CD4-positive, alpha-beta T cell treated with Interleukin-6 for 4 hours (primary cell): ENCODE measurements at places on chromosomes 7 and 10.
A peak's percentile ranks its signal among the peaks of the same experiment; 100 is the strongest.

- no peak for DNase-seq
These were observed 555.0 kb downstream of the INHBA start for GRCh38 chr7:41147606-41148485.

DNA sequence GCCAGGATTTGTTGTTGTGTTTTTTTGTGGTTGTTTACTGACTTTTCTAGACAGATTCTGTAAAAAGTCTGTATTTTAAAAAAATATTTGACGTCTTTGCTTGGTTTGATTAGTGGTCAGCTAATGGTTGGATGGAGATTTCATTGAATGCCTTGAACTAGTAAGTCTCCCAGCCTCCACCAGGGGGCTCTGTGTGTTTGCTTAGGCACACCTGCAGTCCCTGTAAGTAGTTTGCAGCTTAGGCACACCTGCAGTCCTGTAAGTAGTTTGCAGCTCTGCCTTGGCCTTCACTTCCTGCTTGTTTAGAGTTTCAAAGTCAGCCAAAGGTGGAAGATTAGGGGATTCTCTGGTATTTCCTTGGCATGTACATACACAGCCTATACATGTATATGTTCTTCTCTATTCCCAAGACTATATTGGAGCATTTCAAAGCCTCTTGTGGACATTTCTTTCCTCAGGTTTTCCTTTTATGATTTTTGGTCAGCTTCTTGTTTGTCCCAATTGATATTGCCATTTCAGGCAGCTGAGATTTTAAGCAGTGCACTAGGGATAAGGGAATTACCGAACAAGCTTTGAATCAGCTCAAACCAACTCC, 101.6 kb downstream of the CCSER2 start:
- DNase-seq = peak; percentile 70

GRCh38 chr7:471191-471865, 48.3 kb downstream of the PDGFA start:
- no peak for DNase-seq

DNA sequence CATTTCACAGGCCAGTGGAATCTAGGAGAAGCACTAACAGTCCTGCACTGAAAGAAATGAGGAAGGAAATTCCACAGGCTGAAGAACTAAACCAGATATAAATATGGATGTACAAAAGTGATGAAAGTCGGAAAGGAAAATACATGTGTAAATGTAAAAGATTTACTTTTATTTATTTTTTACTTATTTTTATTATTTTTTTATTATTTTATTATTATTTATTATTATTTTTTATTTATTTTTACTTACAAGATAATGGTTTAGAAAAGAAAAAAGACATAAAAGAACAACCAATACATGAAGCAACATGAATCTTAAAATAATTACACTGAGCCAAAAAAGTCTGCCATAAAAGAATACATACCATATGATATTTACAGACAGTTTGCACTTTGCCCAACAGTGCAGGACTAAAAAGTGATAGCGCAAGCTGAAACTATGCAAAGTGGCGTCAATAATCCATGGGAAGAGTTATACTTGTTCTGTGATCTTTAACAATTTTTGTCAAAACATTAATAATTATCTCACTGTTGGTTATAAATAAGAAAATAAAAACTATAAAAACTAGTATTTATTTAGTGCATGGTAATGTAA, 317.8 kb upstream of the MKI67 start:
- no peak for DNase-seq

DNA sequence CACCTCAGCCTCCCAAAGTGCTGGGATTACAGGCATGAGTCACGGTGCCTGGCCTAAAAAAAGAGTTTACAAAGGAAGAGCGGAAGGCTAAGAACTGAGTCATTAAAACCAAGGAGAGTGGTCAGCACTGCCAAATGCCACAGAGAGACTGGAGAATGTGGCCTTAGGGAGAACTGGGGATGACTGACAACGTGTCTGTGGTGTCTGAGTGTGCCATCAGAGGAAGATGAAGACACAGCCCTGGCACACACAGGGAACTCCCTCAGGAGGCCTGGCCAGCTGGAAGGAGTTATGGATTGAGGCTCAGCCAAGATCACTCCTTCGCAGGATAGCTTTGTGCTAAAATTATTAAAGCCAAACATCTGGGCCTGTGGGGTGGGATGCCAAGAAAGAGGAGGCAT, 3.9 kb upstream of the INA start:
- no peak for DNase-seq

DNA sequence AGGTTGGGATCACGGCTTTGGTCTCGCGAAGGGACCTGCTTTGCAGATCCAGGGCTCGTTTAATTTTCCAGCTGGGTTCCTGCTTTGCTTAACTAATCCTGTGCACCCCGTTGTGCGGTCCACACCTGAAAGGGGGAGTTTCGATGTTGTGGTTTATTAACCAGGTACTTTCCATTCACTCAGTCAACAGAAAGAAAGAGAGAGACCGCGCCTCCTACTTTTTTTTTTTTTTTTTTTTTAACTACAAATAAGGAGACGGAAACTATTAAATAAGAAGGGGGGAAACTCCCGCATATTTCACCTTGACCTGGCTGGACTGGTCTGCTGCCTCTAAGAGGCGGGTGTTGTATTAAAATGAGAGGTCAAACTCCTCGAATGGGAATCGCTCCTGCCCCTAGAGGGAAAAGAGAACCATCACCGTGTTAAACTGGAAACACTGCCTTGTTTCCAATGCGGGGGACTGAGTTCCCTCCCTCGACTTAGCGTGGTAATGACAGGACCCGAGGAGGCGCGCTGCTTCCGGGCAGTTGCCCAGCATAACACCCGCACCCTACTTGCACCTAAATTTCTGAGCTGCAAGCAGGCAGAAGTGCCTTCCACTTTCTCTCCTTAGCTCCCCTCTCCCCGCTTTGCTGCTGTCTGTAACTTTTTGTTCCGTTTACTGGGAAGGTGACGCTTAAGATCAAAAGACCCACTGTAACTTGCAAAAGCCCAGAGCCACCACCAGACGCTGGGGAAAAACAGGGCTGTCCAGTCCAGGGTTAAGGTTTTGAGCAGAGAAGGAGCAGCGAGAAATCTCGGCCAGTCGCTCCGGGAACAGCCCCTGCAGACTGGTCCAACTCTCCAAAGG, 1.1 kb upstream of the ITGB8 start:
- DNase-seq = no peak

DNA sequence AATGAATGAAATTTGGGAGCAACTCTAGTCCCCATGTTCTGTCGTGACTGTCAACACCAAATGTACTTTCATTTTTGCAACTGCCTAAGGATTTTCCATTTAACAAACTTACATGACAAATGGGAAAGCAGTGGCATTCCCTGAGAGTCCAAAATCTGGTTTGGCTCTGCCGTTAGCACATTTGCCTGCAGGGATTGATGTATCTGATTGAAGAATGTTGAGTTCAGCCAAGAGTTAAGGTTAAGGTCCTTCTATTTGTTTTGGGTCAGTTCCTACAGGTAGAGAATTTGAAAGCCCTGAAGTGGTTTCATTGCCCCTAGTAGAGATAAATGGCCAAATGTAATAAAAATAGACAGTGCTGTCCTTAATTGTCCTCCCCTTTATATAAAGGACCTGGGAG, 406.5 kb upstream of the GALNT17 start:
- no peak for DNase-seq

- DNase-seq = no peak
These were observed 15.8 kb downstream of the MACC1 start for GRCh38 chr7:20201380-20201779.

- DNase-seq = no peak
These were observed 41.9 kb downstream of the DGKI start for GRCh38 chr7:137804836-137805235.

GRCh38 chr7:158443688-158444483, 143.7 kb downstream of the PTPRN2 start:
- no peak for DNase-seq

DNA sequence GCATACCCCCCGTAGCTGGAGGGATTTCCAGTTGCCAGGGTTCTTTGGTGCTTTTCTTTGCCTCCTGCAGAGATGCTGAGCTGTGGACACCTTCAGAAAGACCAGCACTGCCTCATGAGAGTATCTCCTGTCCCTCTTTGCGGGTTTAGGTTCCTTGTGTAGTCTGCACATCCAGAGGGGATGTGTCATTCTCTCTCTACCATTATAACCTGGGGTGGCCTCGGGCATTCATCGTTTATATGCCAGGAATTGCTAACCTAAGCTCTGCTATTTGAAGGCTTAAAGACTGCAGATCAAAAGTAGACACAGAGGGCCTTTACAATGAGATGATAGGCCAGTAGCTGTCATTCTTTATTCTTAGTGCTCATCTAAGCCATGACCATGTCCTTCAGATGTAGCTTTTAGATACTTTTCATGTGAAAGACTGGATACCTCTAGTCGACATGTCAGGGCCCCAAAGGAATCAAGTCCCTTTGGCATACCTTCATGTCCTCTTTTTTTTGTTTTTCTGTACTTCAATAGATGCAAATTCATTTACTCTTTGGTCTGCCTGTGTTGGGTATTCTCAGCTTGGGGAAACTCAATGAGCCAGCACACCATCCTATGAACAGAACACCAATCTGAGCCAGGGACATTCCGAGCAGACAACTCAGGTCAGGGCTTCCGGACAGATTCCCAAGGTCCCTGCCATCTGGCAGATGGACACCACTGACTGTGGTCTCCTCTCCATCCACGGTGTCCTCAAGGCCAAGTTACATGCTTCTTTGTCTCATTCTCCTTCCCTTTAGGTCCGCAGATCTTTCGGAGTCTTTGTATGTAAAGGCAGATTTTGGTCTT, 129.3 kb downstream of the NRF1 start:
- DNase-seq = no peak

GRCh38 chr10:120727001-120727400, 124.2 kb upstream of the WDR11 start:
- no peak for DNase-seq

- DNase-seq = no peak
These were observed 81.8 kb downstream of the THSD7A start for GRCh38 chr7:11750191-11750590.

DNA sequence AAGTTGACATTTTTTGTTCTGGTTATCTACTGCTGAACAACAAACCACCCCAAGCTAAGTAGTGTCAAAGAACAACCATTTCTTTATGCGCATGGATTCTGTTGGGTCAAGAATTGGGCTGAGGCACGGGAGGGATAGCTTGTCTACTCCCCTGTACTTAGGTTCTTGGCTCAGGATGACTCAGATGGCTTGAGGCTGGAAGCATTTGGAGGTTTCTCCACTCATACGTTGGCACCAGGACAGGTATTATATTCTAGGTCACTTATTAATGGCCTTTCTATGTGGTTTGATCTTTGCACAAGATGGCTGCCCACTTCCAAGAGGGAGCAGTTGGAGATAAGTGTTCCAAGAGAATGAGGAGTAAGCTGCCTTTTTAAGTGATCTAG, 11.8 kb upstream of the TFAM start:
- no peak for DNase-seq

GRCh38 chr10:48792687-48793096, 108.0 kb downstream of the WDFY4 start:
- DNase-seq = no peak

GRCh38 chr7:13790611-13791010, 198.9 kb downstream of the ETV1 start:
- DNase-seq = no peak

DNA sequence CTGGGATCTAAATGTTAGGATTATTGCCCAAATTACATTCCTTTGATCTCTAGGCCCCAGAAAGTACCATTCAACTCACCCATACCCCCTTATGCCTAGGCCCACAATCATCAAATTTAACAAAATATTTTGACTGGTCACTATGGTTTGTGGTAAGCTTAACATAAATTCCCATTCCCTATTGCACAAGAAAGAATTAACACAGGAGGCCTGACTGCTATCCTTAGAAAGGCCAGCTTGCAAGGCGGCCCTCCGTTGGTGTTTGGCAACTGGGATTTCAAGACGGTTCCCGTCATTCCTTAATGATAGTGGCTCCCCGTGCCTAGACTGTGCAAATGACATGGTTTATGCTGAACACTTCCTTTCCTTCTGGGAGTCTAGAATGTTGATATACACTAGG, 29.6 kb downstream of the ARHGAP21 start:
- no peak for DNase-seq

- no peak for DNase-seq
These were observed 123.8 kb downstream of the DIP2C start for GRCh38 chr10:565676-566075.

GRCh38 chr10:117221156-117221711, 19.7 kb upstream of the SLC18A2 start:
- DNase-seq = no peak

DNA sequence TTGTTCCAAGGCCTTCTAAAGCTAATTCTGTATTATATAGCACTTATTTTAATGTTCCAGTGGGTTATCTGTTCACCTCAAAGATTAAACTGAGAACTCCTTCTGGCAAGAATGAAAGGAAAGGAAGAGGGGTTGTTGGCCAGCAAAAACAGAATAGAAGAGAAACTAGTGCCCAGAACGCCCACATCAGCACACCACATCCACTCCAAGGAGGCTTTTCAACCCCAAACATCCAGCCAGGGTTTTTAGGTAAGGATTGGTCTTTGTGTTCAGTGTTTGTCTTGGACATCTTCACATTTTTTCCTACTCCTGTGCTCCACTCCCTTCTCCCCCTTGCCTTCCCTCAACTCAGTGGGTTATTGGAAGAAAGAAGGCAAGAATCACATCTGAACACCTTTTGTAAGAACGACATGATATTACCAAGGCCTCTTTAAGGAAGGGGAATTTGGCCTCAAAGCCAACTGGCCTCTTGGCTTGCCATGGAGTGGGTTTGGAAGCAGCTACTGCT, 55.8 kb downstream of the BICC1 start:
- no peak for DNase-seq

DNA sequence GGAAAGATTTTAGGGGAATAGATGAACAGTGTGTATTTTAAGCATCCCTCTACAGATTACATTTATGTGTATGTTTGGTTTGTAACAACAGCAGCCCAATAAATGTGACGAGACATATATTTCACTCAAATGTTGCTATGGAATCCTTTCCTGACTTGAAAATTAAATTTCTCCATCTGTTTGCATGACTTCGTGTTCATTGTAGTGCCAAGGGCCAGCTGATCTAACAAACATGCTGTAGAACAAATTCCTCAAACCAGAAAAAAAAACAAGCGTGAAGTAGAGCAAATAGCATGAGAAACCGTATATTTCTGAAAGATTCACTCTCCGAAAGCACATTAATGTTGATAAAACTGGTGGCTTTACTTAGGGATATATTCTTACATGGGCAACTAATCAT, 87.8 kb downstream of the NRCAM start:
- no peak for DNase-seq

- DNase-seq = no peak
These were observed 52.8 kb upstream of the KCNIP2 start for GRCh38 chr10:101896225-101896877.

- peak; percentile 55 for DNase-seq
These were observed 194.3 kb downstream of the ZMYND11 start for GRCh38 chr10:329361-330099.
